T47D (cell line): ENCODE measurements at places on chromosomes 16 and 17.

- DNase-seq = no peak
These were observed 63.1 kb downstream of the SPAG9 start for GRCh38 chr17:51057534-51057933.

- DNase-seq = no peak
These were observed 17.8 kb upstream of the CLEC3A start for GRCh38 chr16:78004517-78004916.

- no peak for DNase-seq
These were observed 51.0 kb downstream of the CCDC182 start for GRCh38 chr17:57694051-57694450.

DNA sequence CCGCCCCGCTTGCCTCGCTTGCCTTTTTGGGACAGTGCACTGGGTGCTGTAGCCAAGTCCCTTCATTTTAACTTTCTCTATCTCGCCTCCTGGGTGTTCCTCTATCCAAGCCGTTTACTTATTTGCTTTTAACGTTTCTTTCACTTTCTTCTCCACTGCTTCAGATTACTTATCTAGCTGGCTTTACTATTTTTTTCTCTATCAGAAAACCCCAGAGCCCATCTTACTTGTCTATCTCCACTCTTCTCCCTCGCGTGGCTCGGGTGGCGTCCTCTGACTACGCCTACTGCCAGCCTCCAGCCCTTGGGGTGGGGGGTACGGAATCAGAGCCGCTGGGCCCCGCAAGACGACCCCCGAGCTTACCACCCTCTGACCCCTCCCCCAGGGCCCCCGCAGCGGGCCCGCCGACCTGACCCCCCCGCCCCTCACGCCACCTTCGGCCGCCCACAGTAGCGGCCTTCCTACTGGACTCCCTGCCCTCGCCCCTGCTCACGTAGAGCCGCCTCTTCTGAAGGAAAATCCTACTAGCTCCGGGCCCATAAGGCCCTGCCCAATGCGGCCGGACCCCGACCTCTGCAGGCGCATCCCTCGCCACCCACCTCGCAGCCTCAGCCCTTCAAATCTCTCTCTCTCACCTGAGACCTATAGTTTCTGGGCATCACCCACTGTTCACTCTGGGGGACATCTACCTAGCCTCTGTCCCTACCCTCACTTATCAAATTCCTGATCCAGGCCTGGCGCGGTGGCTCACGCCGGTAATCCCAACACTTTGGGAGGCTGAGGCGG, 1.0 kb upstream of the SLC12A4 start:
- DNase-seq = no peak
